ENCODE measurements at places on chromosomes 3 and 15. TPM values are rescaled to one million over a fixed set of nuclear protein-coding genes. Genes with fewer than 3 reads are reported as not detected.

The CDAN1 gene
- polyA plus RNA-seq, result 4.5 TPM

The PCBP4 gene
- 34.1 TPM for polyA plus RNA-seq

The CLDN18 gene
- polyA plus RNA-seq, result not detected

The ANKRD34C gene
- polyA plus RNA-seq, result 0.02 TPM

The PTPRG gene
- polyA plus RNA-seq, result 23.3 TPM

The LRRC49 gene
- polyA plus RNA-seq, result 5.0 TPM

The TMEM266 gene
- polyA plus RNA-seq, result 2.6 TPM

The PYGO1 gene
- 0.50 TPM for polyA plus RNA-seq

The DNAJB11 gene
- polyA plus RNA-seq, result 14.6 TPM
